IMR-90 (cell line): ENCODE measurements at places on chromosomes 6 and 20. TPM values are rescaled to one million over a fixed set of nuclear protein-coding genes. Genes with fewer than 3 reads are reported as not detected.

DNA sequence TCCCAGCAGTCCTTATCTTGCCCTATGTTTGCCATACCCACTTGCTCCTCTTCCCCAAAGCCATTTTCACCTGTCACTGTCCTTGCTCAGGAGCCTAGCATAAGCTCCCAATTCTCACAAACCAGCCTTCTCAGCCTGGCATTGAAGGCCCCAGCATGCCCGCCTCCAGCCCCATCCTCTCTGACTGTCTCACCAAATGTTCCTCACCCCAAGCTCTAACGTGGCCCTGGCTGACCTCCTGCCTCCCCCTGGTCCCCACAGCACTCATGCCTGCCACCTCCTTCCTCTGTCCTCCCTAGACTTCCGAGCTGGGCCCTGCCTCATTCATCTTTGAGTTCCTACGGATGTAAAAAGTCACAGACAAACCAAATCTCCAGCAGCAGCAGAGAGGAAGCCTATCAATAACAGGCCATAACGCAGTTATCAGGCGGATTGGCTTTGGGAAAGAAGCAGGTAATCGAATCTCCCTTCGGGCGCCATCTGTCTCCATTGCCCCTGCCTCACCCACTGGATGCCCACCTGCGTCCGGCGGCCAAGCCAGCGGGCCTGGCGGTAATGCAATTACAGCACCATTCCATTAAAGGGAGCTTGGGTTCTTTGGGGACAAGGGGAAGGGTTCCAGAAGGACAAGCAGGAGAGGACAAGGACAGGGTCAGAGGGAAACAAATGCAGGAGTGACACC lies 104.4 kb downstream of the MRPL14 start:
- no peaks in the 10 kb centered on the region for H3K36me3 ChIP-seq
- H3K27me3 ChIP-seq = no peaks in the 10 kb centered on the region
- H3K4me3 ChIP-seq = no peak overlapping the region
- no peak overlapping the region for H3K27ac ChIP-seq
- DNase-seq = no peak
- peaks cover 9% of the 10 kb centered on the region; the same call in 1 of the 2 replicates for H3K4me1 ChIP-seq

DNA sequence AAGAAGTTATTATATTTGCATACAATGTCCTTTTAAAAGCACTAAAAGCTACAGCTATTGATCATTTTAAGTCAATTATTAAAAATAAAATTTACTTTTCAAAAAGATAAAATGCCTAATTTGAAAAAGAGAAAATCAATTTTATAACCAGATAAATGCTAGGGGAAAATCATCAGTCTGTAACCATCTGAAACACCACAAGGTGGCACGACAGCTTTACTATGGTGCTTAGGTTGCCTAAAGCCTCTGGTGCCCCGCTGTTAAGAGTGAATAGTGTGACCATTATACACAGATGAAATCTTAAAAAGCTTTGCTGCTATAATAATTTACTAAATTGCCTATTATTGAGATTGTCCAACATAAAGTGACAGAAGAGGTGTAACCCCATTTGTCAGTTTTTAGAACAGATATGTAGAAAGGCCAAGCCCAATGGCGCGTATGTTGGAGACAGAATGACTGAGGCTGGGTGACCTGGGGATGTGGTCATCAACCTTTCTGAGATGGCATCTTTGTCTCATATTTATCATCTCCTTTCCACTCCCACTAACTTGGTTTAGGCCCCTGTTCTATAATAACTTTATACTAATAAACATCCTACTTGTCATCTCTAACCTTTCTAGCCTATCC lies 100.8 kb downstream of the MOXD1 start:
- H3K4me1 ChIP-seq = no peaks in the 10 kb centered on the region; the same call in 1 of the 2 replicates
- H3K36me3 ChIP-seq = no peaks in the 10 kb centered on the region; the same call in 1 of the 2 replicates
- no peaks in the 10 kb centered on the region for H3K27me3 ChIP-seq
- H3K27ac ChIP-seq = no peak overlapping the region

DNA sequence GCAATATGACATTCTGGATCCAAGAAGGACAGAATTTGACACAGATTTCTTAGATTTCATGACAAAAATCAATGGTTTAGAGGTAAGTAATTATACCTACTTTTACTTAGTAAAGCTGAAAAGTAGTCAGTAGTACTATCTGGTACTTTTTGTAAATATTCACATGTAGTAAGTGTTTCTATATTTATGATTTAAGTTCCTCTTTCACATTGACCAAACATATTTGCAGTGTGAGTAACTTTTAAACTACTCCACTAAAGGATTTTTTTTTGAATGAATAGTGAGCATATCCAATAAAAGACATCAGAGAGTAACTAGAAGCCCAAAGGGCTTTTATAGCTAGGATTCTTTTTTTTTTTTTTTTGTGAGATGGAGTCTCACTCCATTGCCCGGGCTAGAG lies 60.8 kb downstream of the DNAH8 start:
- peaks cover 3% of the 10 kb centered on the region; the same call in 1 of the 2 replicates for H3K27me3 ChIP-seq
- peak; percentile 22 for DNase-seq
- H3K36me3 ChIP-seq = no peaks in the 10 kb centered on the region
- H3K4me3 ChIP-seq = no peak overlapping the region
- no peaks in the 10 kb centered on the region for H3K4me1 ChIP-seq

DNA sequence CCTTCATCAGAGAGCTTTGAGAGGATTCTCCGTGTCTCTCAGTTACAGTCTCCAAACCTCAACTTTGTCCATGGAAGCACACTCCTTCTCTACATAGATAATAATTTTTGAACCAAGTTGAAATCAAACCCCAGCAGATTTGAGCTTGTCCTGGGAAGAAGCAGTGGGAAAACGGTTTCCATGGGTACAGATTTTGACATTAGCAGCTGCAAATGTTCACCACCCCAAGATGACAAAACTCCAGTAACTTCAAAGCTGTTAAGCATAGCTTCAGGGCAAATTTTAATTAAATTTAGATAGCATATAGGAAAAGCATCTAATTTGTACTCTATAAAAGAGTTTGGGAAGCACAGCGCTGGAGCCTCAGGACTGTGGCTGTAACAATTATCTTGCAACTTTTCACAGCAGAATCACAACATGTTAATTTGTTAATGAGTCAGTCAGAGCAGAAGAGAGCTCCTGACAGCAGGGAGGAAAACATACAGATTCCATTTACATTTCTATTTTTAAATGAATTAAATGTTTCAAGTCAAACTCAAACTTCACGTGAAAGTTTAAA lies 240.7 kb downstream of the BMP7 start:
- no peaks in the 10 kb centered on the region for H3K4me1 ChIP-seq
- no peak overlapping the region for H3K4me3 ChIP-seq

LY6G6C gene
- total RNA-seq = not detected in 2 replicates

CDH4 gene
- total RNA-seq = 1.6 and 2.2 TPM in 2 replicates

SLC35D3 gene
- total RNA-seq = not detected in 2 replicates

ECT2L gene
- total RNA-seq = not detected in 2 replicates

CTAGE9 gene
- not detected in 2 replicates for total RNA-seq
